ENCODE measurements at places on chromosomes 12 and 14. TPM values are rescaled to one million over a fixed set of nuclear protein-coding genes. Genes with fewer than 3 reads are reported as not detected.

Gene THAP2
- total RNA-seq: 2.0 TPM

Gene POTEG
- not detected for total RNA-seq

Gene DENND5B
- 19.2 TPM for total RNA-seq

Gene TGM1
- total RNA-seq: 1.3 TPM

Gene INHBC
- total RNA-seq: not detected

Gene EID3
- 10.7 TPM for total RNA-seq

Gene NOS1
- not detected for total RNA-seq

Gene IFI27
- total RNA-seq: 242 TPM

Gene AKAP3
- not detected for total RNA-seq

Gene APPL2
- 64.6 TPM for total RNA-seq

Gene NINJ2
- total RNA-seq: 21.2 TPM

Gene TEAD4
- total RNA-seq: 13.4 TPM

Gene TOMM20L
- total RNA-seq: not detected

Gene SAMD15
- not detected for total RNA-seq

Gene KRT71
- total RNA-seq: not detected

Gene CCDC38
- not detected for total RNA-seq

Gene CCDC177
- total RNA-seq: not detected

Gene KRT74
- total RNA-seq: not detected

Gene MDM2
- total RNA-seq: 99.8 TPM

Gene PPP2R5C
- 98.9 TPM for total RNA-seq

Gene OTX2
- total RNA-seq: not detected

Gene CHGA
- total RNA-seq: not detected

Gene ASB2
- not detected for total RNA-seq

Gene KRT83
- not detected for total RNA-seq

Gene OR6C2
- not detected for total RNA-seq

Gene RDH16
- total RNA-seq: not detected

Gene KRT6C
- not detected for total RNA-seq

Gene MGP
- total RNA-seq: 192 TPM

Gene IGF1
- 66.0 TPM for total RNA-seq

Gene CLEC4C
- not detected for total RNA-seq

Gene PLEKHG7
- not detected for total RNA-seq

Gene WASHC3
- 86.4 TPM for total RNA-seq

Gene RGS6
- total RNA-seq: 13.4 TPM

Gene EDDM3A
- total RNA-seq: not detected
